Immature natural killer cell (primary cell): ENCODE measurements at places on chromosomes 16 and 17. TPM values are rescaled to one million over a fixed set of nuclear protein-coding genes. Genes with fewer than 3 reads are reported as not detected.

Gene EME1
- polyA plus RNA-seq, result 0.85 TPM

DNA sequence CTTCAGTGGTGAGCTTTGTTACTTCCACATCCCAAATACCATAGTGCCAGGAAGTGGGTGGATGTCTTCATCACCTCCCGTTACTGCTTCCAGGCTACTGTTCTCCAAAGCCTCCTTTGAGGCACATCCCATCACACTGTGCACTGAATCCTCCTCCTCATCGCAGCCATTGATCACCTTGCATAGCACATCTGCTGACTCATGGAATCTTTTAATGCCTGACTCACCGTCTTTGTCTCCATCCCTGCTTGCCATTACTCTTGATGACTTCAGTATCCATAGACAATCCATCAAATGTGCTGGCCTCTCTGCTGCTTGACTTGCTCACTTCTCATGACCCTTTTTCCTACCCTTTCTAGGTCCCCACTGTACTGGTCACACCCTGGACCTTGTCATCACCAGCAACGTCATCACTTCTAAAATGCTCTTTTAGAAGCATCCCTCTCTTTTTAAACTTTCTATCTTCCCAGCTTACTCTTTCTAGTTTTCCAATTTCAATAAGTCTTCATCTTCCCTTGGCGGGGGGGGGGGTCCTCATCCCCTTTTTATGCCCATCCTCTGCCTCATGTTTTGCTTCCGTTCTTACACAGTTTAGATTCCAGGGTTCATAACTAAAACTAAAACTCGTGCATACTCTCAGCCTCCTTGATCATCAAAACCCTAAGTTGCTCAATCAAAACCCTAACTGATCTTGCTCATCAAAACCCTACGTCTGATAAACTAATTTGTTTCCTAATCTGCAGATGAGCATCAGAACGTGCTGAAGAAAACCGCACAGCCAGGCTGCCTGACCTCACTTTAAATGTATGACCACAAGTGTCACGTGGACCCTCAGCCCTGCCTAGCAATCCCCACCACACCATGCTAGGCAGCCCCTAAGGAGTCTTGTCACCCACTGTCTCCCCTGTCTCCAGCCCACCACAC is 289.7 kb upstream of the ZFHX3 start:
- peaks cover 2% of the 10 kb centered on the region for H3K27me3 ChIP-seq
- no peak for DNase-seq
- H3K36me3 ChIP-seq, result no peaks in the 10 kb centered on the region

DNA sequence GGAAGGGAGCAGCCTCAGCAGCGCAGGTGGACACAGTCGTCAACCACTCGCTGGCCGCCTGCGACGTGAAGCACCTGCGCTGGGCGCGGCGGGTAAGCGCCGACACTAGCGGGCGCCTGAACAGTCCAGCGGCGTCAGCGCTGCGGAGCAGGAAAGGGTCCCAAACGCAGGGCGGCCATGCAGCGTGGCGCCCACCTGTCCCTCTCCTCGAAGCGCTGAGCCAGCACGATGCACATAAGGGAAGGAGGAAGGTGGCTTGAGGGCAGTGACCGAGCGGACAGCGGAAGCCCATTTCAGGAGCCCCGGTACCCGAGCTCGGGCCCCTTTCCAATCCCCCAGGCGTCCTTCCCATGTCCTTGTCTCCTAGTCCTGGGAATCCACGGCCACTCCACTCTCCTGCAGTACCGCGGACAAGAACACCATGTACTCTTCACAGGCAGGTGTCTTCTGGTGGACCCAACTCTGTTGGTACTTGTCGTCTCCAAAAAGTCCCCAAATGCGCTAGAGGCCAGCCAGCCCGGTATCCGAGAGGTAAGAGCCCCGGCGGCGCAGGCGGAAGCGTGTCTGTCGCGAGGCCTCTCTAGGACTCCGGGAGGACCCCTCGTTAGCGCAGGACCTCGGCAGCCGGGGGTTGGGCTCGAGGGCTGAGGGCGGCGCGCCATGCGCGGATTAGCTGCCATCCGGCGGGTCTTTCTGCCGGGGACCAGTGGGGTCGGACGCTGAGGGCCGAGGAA is 14.4 kb downstream of the ZNF232 start:
- peaks cover 15% of the 10 kb centered on the region for H3K4me1 ChIP-seq
- H3K27me3 ChIP-seq, result peaks cover 5% of the 10 kb centered on the region
- peaks cover 17% of the 10 kb centered on the region for H3K36me3 ChIP-seq
- H3K27ac ChIP-seq, result peak overlapping the region; percentile 64

GRCh38 chr16:85019659-85020245 is 7.8 kb upstream of the KIAA0513 start:
- H3K4me1 ChIP-seq, result peaks cover 6% of the 10 kb centered on the region
- H3K4me3 ChIP-seq, result no peak overlapping the region
- no peaks in the 10 kb centered on the region for H3K36me3 ChIP-seq
- no peaks in the 10 kb centered on the region for H3K27me3 ChIP-seq
- no peak for DNase-seq
- no peak overlapping the region for H3K27ac ChIP-seq

DNA sequence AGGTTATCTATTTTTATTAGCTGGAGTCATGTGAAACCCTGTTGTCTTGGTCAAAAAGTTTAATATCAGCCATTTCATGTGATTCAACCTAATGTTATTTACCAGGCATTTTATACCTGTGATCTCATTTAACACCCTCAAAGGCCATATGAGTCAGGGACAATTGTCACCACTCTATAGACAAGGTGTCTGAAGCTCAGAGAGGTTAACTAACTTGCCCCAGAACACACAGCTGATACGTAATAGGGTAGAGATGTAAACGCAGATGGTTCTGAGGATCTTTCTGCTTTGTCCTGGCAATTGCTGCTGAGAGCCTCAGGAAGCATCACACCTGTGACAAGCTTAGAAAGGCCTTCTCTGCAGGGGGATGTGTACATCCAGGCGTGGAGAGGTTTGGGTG is 4.9 kb downstream of the CD300A start:
- H3K27me3 ChIP-seq, result peaks cover 22% of the 10 kb centered on the region
- H3K4me1 ChIP-seq, result peaks cover 73% of the 10 kb centered on the region
- H3K4me3 ChIP-seq, result no peak overlapping the region
- peaks cover 49% of the 10 kb centered on the region for H3K36me3 ChIP-seq
- no peak overlapping the region for H3K27ac ChIP-seq

- peaks cover 11% of the 10 kb centered on the region for H3K27me3 ChIP-seq
- H3K4me3 ChIP-seq, result no peak overlapping the region
- no peak overlapping the region for H3K27ac ChIP-seq
Observed at GRCh38 chr17:38425744-38426143, 2.5 kb upstream of the ARHGAP23 start.

Gene ZNF267
- 11.2 TPM for polyA plus RNA-seq

Gene CCL1
- polyA plus RNA-seq, result not detected

- no peaks in the 10 kb centered on the region for H3K36me3 ChIP-seq
- no peak overlapping the region for H3K27ac ChIP-seq
- no peaks in the 10 kb centered on the region for H3K4me1 ChIP-seq
- H3K27me3 ChIP-seq, result peaks cover 1% of the 10 kb centered on the region
Observed at GRCh38 chr16:73956587-73957494, 339.8 kb upstream of the PSMD7 start.

GRCh38 chr16:88746506-88746905 is 38.5 kb downstream of the PIEZO1 start:
- H3K4me3 ChIP-seq, result no peak overlapping the region
- no peak for DNase-seq
- peaks cover 1% of the 10 kb centered on the region for H3K27me3 ChIP-seq
- H3K4me1 ChIP-seq, result peaks cover 23% of the 10 kb centered on the region
- no peak overlapping the region for H3K27ac ChIP-seq

Gene ASPA
- polyA plus RNA-seq, result not detected

Gene PPL
- polyA plus RNA-seq, result 0.43 TPM

- H3K4me3 ChIP-seq, result no peak overlapping the region
- DNase-seq, result no peak
- H3K27ac ChIP-seq, result no peak overlapping the region
- no peaks in the 10 kb centered on the region for H3K36me3 ChIP-seq
- peaks cover 4% of the 10 kb centered on the region for H3K4me1 ChIP-seq
Observed at GRCh38 chr16:3951861-3952736, 71.6 kb upstream of the CREBBP start.

DNA sequence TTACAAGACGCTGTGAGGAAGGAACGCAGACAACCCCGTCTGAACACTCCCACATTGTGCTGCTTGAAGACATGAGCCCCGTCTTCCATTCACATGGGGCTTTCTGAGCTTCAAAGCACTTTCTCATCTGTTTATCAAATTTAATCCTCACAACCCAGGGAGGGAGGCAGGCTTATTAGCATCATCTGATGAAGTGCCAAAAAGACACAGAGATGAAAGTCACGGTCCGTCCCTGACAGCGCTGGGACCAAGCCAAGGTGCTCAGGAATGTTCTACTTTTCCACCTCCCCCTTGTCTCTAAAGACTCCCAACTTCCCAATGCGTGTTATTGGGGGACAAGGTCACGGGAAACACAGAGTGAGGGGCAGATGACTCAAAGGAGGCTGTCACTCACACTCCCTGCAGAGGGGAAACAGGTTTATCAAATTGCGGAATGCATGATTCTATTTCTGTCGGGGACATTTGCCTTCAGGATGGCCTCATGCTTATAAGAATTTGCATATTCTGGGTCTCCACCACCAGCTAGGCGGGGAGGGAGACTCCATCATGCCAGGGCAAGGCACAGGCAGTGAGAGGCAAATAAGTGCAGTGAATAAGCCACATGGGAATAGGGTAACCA is 10.7 kb downstream of the XYLT1 start:
- H3K27ac ChIP-seq, result peak overlapping the region; percentile 55
- DNase-seq, result no peak

Gene C17orf107
- 1.7 TPM for polyA plus RNA-seq

Gene SNX11
- 37.1 TPM for polyA plus RNA-seq

GRCh38 chr16:49980166-49980565 is 44.9 kb upstream of the CNEP1R1 start:
- no peak overlapping the region for H3K4me3 ChIP-seq
- H3K27me3 ChIP-seq, result no peaks in the 10 kb centered on the region
- no peaks in the 10 kb centered on the region for H3K4me1 ChIP-seq
- DNase-seq, result no peak
- no peaks in the 10 kb centered on the region for H3K36me3 ChIP-seq

DNA sequence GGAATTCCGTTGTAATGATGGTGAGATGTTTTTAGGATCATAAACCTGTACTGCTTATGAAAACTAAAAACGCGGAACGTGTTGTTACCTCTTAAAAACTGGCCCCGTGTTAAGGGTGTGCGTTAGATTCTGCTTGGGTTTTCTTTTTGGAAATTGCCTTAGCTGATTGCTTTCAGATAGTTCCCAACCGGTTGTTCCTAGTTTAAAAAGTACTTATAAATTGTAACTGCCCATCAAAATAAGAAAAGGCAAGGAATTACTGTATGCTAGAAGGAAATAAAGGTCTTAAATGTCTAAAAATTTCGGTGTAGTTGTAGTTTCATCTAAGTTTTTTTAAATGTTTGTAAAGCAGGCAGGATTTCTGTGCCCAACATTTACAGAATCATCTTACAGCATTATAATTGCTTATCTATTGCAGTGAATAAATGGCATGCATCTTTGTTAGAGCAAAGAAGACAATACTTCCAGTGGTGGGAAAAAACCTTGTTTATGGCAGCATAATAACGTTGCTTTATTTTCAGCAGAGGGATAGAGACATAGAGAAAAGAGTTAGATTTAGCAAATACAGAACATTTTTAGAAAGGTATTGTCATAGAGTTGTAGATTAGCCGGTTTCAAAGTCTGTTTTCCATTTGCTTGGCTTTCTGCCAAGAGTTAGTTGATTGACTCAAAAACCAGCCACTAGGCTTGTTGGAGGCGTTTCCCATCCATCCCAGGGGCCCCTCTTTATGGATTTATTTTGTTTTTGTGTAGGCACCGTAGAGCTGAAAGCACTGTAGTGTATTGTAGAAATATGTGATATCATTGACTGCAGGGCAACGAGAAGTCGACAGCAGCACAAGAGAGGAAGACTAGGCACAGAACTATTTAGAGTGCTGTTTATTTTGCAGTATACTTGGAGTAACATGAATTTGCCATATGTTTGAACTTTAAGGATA is 1.7 kb downstream of the PPM1D start:
- peak; percentile 49 for DNase-seq
- H3K27me3 ChIP-seq, result peaks cover 5% of the 10 kb centered on the region
- no peaks in the 10 kb centered on the region for H3K36me3 ChIP-seq
- H3K4me3 ChIP-seq, result peak overlapping the region; percentile 95
- H3K4me1 ChIP-seq, result peaks cover 66% of the 10 kb centered on the region

- no peak overlapping the region for H3K27ac ChIP-seq
- no peaks in the 10 kb centered on the region for H3K4me1 ChIP-seq
- no peak overlapping the region for H3K4me3 ChIP-seq
- DNase-seq, result no peak
- no peaks in the 10 kb centered on the region for H3K27me3 ChIP-seq
- no peaks in the 10 kb centered on the region for H3K36me3 ChIP-seq
Observed at GRCh38 chr16:85364323-85365040, 248.6 kb upstream of the GSE1 start.

DNA sequence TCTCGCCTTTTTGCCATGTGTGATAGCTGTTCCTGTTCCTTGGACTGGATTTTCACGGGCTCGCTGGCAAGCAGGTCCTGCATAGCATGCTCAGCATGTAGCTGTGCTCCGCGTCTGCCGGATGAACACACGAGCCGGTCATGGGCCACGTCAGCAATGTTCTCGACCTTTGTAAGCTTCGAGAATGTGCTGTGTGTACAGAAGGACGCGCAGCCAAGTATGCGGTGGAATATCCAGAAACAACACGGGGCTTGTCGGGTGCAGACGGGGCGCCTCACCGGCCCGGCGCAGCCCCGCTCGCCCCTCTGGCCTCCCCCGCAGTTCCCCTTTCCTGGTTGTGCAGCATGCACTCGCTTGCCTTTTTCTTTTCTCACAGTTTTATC is 42.2 kb downstream of the RPTOR start:
- no peak overlapping the region for H3K4me3 ChIP-seq
- no peaks in the 10 kb centered on the region for H3K36me3 ChIP-seq
- H3K27me3 ChIP-seq, result no peaks in the 10 kb centered on the region
- no peak overlapping the region for H3K27ac ChIP-seq
- no peak for DNase-seq

DNA sequence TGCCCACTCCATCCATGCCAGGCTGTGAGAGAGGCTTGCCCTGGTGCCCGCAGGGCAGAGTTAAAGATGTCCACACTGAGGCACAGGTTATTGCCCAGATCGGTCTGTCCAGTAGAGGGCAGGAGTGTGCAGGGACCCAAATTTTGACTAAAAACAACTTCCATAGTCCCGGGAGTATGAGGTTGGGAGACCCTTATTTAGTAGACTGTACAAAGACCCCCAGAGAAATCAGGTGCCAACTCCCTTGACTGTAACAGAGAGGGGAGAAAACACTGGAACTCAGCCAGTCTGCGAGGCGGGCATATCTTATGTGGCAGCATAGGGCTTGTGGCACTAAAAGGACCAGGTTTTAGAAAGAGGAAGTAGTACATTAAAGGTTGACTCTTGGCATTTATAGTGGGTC is 43.4 kb downstream of the HNF1B start:
- peaks cover 1% of the 10 kb centered on the region for H3K4me1 ChIP-seq
- no peak overlapping the region for H3K4me3 ChIP-seq
- DNase-seq, result peak; percentile 24
